GM13977 (cell line): ENCODE measurements at places on chromosomes 4 and X.

- DNase-seq, result no peak
Observed at GRCh38 chrX:54423161-54423888, 16.9 kb upstream of the TSR2 start.

DNA sequence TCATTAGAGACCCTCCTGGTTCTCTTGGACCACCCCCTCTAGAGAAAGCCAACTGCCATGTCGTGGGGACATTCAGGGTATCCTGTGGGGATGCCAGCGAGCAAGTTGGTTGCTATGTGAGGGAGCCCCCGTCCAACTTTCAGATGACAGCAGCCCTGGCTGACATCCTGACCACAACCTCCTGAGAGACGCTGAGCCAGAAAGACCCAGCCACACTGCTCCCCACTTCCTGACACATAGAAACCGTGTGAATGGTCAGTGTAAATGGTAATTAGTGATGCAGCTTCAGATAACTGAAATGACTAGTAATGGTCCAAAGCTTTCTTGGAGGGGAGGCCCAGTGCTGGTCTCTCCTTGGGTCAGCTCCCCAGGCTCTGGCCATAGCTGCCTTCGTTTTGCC, 10.8 kb downstream of the CLCN4 start:
- no peak for DNase-seq

DNA sequence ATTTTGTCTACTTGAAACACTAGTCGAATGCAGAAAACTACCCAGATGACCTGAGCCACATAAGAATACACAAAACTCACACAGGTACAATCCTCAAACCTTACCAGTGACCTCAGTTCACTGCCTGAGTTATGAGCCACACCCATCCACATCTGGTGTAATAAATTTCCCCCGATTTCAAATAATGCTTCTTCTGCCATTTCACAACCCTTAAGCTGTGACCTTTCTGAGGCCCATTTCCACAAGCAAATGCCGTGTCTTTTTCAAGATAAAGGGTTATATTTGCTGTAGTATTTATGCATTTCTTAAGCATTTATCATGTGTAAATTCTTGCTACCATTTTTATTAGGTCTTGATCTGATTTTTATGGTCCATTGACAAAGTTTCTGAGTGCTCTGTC, 1.8 kb upstream of the ARHGEF38 start:
- DNase-seq, result no peak

GRCh38 chrX:72001471-72001870, 90.8 kb downstream of the NHSL2 start:
- DNase-seq, result no peak

- DNase-seq, result peak; percentile 43
Observed at GRCh38 chr4:13540446-13541175, 3.7 kb downstream of the NKX3-2 start.

GRCh38 chr4:157961229-157961990, 211.4 kb downstream of the GASK1B start:
- no peak for DNase-seq

GRCh38 chrX:150165776-150166610, 197.1 kb upstream of the MAMLD1 start:
- DNase-seq, result no peak

- no peak for DNase-seq
Observed at GRCh38 chr4:124321364-124321763, 391.2 kb downstream of the ANKRD50 start.

DNA sequence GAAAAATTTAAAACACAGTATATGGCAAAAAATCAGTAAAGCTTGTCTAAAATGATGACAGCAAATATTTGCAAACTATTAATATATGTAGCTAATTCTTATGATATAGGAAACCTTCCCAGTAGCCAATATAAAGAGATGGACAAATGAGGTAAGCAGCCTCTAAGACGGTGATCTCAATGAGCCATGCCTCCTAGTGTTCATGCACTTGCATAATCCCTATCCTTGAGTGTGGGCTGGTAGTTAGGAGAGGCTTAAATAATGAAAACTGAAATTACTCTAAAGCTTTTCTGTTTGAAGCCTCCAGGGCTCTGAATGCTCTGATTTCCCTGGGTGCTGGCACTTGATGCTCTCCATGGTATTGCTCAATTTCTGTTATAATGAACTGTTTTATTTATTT, 24.6 kb upstream of the ARMCX4 start:
- DNase-seq, result no peak

GRCh38 chr4:114561590-114561989, 37.0 kb upstream of the UGT8 start:
- no peak for DNase-seq

GRCh38 chr4:87235020-87235671, 14.7 kb upstream of the KLHL8 start:
- no peak for DNase-seq

GRCh38 chr4:1015746-1016145, 4.3 kb downstream of the FGFRL1 start:
- no peak for DNase-seq

DNA sequence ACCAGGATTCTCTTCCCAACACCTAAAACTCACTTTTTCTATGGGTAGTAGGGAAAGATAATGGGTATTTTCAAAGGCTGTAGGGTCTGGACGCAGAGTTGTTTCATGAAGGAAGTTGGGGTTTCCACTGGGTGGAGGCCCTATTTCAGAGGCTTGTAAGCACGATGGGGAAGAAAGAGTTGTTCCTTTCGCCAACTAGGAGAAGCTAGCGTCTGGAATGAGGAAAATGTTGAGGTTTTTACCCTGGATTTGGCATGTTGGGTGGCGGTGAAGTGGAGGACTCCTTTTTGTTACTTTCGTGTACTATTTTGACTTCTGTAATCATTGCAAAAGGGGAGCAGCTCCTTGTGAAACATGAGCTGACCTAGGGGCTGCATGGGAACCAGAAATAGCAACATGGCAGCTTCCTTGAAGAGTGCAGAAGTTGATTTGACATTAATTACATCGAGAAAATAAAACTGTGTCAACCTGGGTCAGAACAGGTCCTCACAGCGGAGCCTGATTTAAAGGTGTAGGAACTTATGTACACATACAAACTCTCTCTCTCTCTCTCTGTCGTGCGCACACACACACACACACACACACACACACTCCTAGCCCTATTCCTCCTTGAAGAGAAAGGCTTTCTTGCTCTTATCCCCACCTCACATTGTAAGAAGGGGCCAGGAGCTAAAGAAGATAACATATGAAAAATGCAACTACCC, 19.1 kb downstream of the VSIG4 start:
- DNase-seq, result no peak

DNA sequence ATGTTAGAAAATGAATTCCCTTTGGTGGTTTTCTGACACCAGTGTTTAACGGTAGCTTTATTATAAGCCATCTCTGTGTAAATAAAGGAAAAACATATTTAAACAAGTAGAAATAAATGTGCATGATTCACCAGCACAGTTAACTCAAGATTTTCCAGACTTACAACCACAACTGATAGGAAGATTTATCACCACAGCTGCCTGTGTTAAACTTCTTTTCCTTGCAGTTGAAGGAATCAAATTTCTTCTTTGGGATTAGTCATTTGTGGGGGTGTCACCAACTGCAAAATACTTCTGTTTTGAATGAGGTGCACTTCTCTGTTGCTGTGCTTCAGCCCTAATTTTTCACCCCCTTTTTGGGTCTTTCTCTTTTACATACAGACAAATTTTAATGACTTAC, 128.1 kb upstream of the STK26 start:
- DNase-seq, result no peak

DNA sequence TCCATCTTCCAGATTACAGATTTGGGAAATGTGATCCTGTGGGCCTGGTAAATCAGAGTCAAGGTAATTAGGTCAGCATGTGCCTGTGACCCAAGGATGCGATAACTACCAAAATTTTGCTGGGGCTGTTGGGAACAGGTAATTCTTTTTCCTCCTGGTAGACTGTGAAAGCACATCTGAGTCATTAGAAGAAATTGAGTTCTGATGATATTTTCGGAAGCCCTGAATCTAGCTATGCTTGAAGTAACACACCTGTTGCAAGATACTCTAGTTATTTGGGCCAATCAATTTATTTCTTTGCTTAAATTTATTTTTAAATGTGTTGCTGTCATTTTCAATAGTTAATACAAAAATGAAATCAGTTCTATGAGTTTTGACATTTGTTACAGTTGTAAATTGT, 903.6 kb downstream of the RPA4 start:
- DNase-seq, result no peak

- no peak for DNase-seq
Observed at GRCh38 chrX:68823413-68824151, 5.2 kb upstream of the EFNB1 start.

- DNase-seq, result no peak
Observed at GRCh38 chr4:174580597-174580996, 58.3 kb upstream of the HPGD start.

- no peak for DNase-seq
Observed at GRCh38 chrX:137227151-137227550, 193.4 kb upstream of the GPR101 start.

DNA sequence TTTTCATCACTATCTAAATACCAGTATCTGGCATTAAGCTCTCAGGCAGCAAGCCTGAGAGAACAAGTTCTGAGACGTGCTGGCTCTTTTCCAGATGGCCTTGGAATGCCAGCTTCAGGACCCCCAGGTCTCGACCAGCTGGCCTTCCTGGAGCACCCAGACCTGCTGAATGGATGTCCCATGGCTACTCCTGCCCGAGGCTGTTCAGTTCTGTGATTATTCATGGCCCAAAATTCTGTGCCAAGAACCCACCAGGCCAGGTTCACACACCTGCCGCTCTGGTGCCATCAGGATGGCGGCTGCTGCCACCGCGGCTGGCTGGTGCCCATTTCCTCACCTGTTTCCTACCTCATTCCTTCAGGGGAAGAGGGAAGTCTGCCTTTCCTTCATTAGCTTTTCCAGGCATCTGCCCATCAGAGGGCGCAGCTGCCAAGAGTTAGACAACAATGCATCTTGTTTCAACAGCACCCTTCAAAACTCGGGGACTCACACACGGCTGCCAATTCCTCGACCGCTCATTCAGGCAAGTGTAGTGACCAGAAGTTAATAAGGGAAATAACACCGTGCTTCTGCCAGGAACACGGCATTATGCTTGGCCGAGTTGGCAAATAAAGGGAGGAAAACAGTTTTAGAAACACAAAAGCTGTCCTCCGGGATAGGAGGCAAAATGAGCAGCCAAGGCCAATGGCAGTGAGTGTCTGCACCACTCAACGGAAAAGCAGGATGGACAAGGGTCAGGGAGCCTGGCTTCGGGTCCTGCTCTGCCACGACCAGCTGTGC, 173.8 kb downstream of the NSUN7 start:
- DNase-seq, result no peak

DNA sequence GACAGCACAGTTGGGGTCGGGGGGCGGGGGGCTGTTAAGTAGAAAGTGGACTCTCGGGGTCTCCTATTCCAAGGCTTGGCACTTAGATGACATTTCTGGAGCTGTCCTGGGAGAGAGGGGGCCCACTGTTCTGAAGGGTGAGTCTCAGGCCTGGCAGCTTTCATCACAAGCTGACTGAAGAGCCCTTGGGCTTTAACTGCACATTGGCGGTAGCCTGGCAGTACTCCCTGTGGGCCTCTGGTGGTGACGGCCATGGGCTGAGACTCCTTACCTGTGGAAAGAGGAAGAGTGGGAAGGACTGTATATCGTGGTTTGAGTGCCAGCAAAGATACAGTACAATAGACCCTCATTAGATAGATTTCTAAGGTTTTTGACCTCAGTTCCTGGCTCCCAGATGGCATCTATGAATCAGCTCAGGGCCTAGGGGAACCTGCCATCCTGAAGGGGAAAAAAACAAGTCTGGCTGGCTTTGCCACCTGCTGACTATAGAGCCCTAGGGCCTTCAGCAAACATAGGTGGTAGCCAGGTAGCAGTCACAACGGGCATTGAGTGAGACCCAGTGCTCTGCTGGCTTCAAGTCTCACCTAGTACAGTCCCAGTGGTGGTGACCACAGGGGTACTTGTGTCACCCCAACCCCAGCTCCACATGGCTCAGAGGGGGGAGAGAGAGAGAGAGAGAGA, 87.9 kb downstream of the ANKRD17 start:
- DNase-seq, result no peak
